ENCODE measurements at places on chromosomes 1 and 21. TPM values are rescaled to one million over a fixed set of nuclear protein-coding genes. Genes with fewer than 3 reads are reported as not detected.

LEFTY2 gene
- 4.6 TPM for total RNA-seq

CD5L gene
- not detected for total RNA-seq

VHLL gene
- not detected for total RNA-seq

ZNF669 gene
- 6.0 TPM for total RNA-seq

RGS8 gene
- total RNA-seq: 0.10 TPM

MLLT11 gene
- 2.5 TPM for total RNA-seq

TMEM59 gene
- 356 TPM for total RNA-seq

AGBL4 gene
- not detected for total RNA-seq

- H3K4me3 ChIP-seq: no peak overlapping the region
- no peaks in the 10 kb centered on the region for H3K4me1 ChIP-seq
- no peaks in the 10 kb centered on the region for H3K27me3 ChIP-seq
- H3K27ac ChIP-seq: no peak overlapping the region
- no peaks in the 10 kb centered on the region for H3K36me3 ChIP-seq
- no peak for DNase-seq
Measured at GRCh38 chr1:116739371-116740012, 14.7 kb upstream of the CD2 start.

DNA sequence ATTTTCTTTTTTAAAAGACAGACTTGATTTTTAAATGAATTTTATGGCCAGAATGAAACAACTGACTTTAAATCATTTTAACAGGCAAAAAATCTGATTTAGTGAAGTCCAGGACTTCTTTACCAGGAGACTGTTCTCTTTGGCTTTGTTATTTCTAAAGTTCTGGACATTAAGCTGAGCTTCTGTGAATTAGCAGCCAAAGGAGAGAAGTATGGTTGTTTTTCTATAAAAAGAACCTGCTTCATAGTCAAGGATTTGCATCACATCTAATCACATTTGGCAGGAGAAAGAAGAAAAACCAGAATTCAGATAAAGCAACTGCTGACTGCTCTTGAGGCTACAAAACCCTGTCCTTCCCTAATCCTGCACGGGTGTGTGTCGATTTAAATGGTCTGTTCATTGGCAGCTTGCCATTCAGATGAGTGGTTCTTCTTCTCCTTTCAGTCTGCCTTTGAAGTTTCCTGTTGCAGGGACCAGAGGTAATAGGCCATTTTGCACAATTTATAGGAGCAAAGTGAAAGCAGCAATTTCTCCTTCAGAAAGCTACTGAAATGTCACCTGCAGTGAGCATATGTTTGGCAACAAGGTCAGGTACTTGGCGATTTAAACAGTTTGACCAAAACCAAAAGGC is 215.4 kb downstream of the OLFM3 start:
- no peaks in the 10 kb centered on the region for H3K4me1 ChIP-seq
- H3K27ac ChIP-seq: no peak overlapping the region
- no peak overlapping the region for H3K4me3 ChIP-seq

DNA sequence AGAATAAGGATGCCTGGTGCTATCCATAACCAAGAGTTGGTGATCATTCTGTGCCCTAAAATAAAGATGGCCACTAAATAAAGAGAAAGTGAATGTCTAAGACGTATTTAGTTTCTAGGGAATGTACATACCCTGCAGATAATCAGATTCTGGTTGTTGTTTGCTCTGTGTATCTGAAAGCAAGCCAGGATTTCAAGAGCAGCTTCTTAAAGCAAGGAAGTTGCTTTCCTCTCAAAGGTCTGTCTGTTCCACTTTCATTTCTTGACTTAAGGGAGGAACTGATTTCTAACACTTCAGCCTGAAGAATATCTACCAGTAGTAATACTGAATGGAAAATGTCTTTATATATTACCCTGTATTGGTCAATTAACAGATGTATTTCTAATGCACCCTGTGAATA is 88.8 kb downstream of the KIF1B start:
- no peaks in the 10 kb centered on the region for H3K4me1 ChIP-seq
- no peak overlapping the region for H3K4me3 ChIP-seq
- DNase-seq: no peak
- no peaks in the 10 kb centered on the region for H3K27me3 ChIP-seq
- peaks cover 6% of the 10 kb centered on the region for H3K36me3 ChIP-seq

DNA sequence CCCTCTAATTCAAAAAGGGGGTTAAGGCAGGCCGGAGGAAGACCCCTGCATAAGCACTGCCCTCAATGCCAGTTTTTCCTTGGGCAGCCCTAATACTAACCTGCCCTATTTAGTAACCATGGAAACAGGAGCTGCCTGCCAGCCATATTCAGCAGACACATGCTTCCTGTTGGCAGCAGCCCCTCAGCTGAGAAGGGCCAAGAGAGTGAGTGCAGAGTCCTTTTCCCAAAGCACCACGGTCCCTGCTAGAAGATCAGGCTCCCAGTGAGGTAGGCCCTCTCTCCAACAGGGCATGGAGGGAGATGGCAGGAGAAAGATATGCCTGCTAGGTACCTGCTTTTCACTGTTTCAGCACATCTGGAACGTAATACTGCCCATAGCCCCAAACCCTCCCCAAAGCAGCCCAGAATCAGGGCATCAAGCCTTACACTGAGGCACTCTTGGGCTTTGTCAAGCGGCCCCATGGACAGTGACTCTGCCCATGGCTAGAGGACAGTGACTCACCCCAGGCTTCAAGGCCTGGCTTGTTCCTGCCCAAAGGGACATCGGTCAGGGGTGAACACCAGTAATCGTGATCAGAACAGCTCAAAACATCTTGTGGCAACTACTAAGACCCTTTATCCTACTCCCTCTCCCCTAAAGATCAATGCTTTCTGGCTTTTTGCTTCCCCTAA is 64.5 kb downstream of the BCAR3 start:
- peak overlapping the region; percentile 81 for H3K27ac ChIP-seq
- DNase-seq: peak; percentile 86
- H3K36me3 ChIP-seq: no peaks in the 10 kb centered on the region
- H3K4me1 ChIP-seq: peaks cover 2% of the 10 kb centered on the region

GRCh38 chr1:182299728-182300616 is 91.6 kb downstream of the GLUL start:
- no peaks in the 10 kb centered on the region for H3K4me1 ChIP-seq
- no peak for DNase-seq
- no peak overlapping the region for H3K4me3 ChIP-seq
- no peaks in the 10 kb centered on the region for H3K27me3 ChIP-seq
- no peaks in the 10 kb centered on the region for H3K36me3 ChIP-seq
- H3K27ac ChIP-seq: no peak overlapping the region

GRCh38 chr1:161009602-161010211 is 11.2 kb downstream of the F11R start:
- no peak overlapping the region for H3K27ac ChIP-seq
- no peak overlapping the region for H3K4me3 ChIP-seq
- DNase-seq: no peak
- H3K36me3 ChIP-seq: no peaks in the 10 kb centered on the region
- H3K27me3 ChIP-seq: no peaks in the 10 kb centered on the region

DNA sequence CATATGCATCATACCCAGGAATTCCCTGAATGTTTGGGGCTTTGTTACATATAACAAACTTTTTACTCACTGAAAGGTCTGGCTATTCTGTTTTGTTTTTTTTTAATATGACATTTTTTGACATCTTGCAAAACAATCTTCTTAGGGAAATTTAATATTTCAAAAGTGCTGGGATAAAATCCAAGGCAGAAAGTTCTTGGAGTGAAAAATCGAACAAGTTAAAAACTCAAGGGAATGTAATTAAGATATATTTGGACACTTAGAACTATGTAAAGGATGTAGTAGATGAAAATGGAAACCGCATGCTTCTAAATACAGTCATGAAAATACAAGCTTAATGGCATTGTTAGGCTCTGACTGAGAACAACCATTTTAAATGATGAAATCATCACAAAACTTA is 8.6 kb downstream of the CHODL start:
- H3K27me3 ChIP-seq: no peaks in the 10 kb centered on the region
- no peak overlapping the region for H3K27ac ChIP-seq
- H3K4me3 ChIP-seq: no peak overlapping the region

DNA sequence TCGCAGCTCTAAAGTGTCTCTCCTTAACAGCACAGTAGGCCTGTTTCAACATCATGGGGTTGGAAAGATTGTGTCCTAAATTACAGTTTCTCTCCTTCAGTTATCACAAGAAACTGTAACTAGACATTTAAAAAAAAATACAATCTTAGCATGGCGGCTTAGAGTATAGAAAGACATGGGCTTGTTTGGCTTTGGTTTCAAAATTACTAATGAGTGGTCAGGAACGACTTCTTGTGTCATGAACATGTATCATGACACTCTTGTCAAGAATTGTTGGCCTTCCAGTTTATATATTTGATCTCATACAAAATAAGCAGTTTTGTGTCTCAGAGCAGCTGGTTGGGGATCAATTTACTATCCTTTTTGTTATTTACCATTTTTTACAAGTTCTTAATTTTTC is 2.1 kb downstream of the GJA8 start:
- H3K4me3 ChIP-seq: no peak overlapping the region
- no peaks in the 10 kb centered on the region for H3K4me1 ChIP-seq
- no peaks in the 10 kb centered on the region for H3K27me3 ChIP-seq
- no peak overlapping the region for H3K27ac ChIP-seq
- no peaks in the 10 kb centered on the region for H3K36me3 ChIP-seq

DNA sequence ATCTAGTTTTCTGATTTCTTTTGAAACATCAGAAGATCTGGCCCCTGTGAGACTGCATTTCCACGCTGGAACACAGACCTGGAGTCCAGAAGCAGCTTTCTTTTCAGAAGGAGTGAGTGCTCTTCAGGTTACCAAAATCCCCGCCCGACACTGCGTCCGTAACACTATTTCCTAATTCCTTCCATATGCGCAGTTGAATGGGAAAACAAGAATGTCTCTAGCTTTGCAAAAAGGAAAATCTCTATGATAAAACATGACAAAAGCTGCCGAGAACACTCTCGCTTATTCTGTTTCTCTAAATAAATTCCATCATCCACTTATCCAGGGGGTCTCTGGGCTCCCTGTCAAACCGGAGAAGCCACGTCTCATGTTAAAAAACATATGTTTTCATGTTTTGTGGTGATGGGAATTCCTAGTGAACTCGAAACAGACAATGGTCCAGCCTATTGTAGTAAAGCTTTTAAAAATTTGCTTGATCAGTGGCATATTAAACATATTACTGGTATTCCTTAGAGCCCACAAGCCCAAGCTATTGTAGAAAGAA is 67.7 kb downstream of the PLD5 start:
- DNase-seq: no peak
- H3K4me1 ChIP-seq: no peaks in the 10 kb centered on the region
- no peak overlapping the region for H3K27ac ChIP-seq
- no peaks in the 10 kb centered on the region for H3K27me3 ChIP-seq
- H3K4me3 ChIP-seq: no peak overlapping the region

GRCh38 chr1:112544011-112544688 is 35.4 kb downstream of the WNT2B start:
- no peak overlapping the region for H3K4me3 ChIP-seq
- H3K27ac ChIP-seq: peak overlapping the region; percentile 90
- H3K4me1 ChIP-seq: no peaks in the 10 kb centered on the region
- H3K27me3 ChIP-seq: no peaks in the 10 kb centered on the region
- no peaks in the 10 kb centered on the region for H3K36me3 ChIP-seq
- no peak for DNase-seq

- H3K4me3 ChIP-seq: no peak overlapping the region
- no peaks in the 10 kb centered on the region for H3K4me1 ChIP-seq
- peak; percentile 15 for DNase-seq
- H3K27me3 ChIP-seq: no peaks in the 10 kb centered on the region
- H3K36me3 ChIP-seq: no peaks in the 10 kb centered on the region
Measured at GRCh38 chr1:156935505-156936128, 15.2 kb downstream of the LRRC71 start.

DNA sequence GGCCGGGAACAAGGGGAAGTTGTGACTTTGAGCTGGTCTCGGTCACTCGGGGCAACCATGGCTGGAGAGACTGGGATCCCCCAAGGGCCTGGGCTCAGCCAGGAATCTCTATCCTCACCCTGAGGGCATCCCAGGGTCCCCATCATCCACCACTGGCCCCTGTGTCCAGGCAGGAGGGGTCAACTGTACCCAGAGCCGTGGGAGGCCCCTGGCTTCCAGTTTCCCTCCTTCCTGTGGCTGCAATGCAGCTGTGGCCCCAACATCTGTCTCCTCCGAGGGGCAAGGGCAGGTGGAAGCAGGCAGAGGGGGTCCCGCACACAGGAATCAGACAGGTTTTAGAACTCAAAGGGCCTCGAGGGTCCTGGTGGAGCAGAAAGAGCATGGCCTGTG is 332.7 kb upstream of the VAMP3 start:
- no peak overlapping the region for H3K4me3 ChIP-seq
- H3K36me3 ChIP-seq: no peaks in the 10 kb centered on the region
- no peak for DNase-seq
- no peaks in the 10 kb centered on the region for H3K27me3 ChIP-seq
- H3K27ac ChIP-seq: no peak overlapping the region

DNA sequence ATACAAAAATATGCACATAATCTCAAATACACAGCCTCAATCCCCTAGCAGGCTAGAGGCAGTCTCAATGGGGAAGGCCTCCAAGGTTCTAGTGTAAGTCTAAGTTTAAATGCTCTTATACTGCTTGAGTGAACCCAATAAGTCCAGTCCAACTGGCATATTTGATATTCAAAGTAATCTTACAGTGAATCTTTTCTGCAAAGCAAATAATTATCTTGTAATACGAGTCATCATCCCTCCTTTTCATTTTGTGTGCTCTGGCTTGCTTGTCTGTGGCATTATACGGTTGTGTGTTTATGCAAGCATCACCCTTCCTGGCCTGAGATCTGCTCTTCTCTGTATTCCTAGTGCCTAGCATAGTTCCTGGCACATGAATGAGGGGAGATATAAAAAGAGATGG is 166.9 kb upstream of the HMGB4 start:
- no peaks in the 10 kb centered on the region for H3K36me3 ChIP-seq
- no peaks in the 10 kb centered on the region for H3K4me1 ChIP-seq
- DNase-seq: no peak
- no peak overlapping the region for H3K4me3 ChIP-seq

All from aorta (tissue), 5 donors.